ENCODE measurements at places on chromosomes 4 and X. TPM values are rescaled to one million over a fixed set of nuclear protein-coding genes. Genes with fewer than 3 reads are reported as not detected.

The IL21 gene
- polyA plus RNA-seq = not detected

The RBMXL3 gene
- polyA plus RNA-seq = not detected

The PACRGL gene
- polyA plus RNA-seq = 11.1 TPM

The MAPK10 gene
- polyA plus RNA-seq = 27.6 TPM

The TTC29 gene
- not detected for polyA plus RNA-seq

The AMOT gene
- polyA plus RNA-seq = 3.2 TPM

The PAGE2 gene
- polyA plus RNA-seq = not detected

The CYLC1 gene
- polyA plus RNA-seq = not detected

The VSIG1 gene
- 0.45 TPM for polyA plus RNA-seq

The TLR7 gene
- polyA plus RNA-seq = 2.7 TPM

The SCLT1 gene
- 4.5 TPM for polyA plus RNA-seq

The CSAG3 gene
- polyA plus RNA-seq = not detected

The EVC gene
- 16.4 TPM for polyA plus RNA-seq

The ZAR1 gene
- 0.31 TPM for polyA plus RNA-seq

The MMGT1 gene
- 30.3 TPM for polyA plus RNA-seq

The MCF2 gene
- 0.91 TPM for polyA plus RNA-seq

The HDAC8 gene
- 16.9 TPM for polyA plus RNA-seq

The HHIP gene
- 4.2 TPM for polyA plus RNA-seq

The SH2D1A gene
- polyA plus RNA-seq = 0.12 TPM

The HPGD gene
- polyA plus RNA-seq = 0.69 TPM

The SLC2A9 gene
- polyA plus RNA-seq = 2.5 TPM

The TMSB15C gene
- polyA plus RNA-seq = 11.3 TPM

The SYN1 gene
- 1.9 TPM for polyA plus RNA-seq

The ASB9 gene
- polyA plus RNA-seq = 1.2 TPM

The CDKL5 gene
- polyA plus RNA-seq = 5.7 TPM

The STS gene
- 3.8 TPM for polyA plus RNA-seq

Measured in ovary (tissue), 10 donors.